Myocyte (in vitro differentiated cells): ENCODE measurements at places on chromosomes 7 and 10.

- peak; percentile 28 for DNase-seq
Measured at GRCh38 chr10:62708569-62708968, 96.0 kb upstream of the ADO start.

GRCh38 chr10:45468079-45468478 is 94.1 kb downstream of the ALOX5 start:
- no peak for DNase-seq

DNA sequence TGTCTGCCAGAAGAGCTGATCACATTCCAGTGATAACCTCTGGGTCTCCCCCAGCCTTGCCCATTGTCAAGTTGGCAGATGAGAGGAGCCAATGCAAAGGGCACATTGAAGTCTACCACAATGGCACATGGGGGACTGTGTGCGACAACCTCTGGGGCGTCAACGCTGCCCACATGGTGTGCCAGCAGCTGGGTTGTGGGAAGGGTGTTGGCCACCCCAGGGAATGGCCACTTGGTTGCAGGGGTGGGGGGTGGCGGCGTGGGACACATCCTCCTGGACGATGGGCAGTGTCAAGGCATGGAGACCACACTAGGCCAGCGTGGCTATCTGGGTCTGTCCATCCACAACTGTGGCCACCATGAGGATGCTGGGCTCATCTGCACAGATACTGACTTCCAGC is 43.4 kb downstream of the CUZD1 start:
- DNase-seq = no peak

DNA sequence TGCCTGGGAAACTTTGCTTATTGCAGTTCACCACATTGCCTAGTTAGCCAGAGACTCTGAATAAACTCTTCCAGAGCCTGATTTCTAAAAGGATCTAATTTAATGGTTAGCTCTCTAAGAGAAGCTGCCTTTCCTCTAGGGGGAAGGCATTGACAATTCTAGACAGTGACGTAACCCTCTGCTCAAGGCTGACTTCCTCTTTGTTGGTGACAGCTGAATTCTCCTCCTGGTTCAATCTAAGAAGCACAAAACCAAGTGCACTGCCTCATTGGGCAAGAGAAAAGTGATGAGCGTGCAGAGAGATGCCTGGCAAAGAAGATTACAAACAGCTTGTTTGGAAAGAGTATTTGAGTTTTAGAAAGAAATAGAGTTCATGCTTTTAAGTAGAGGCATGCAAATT is 102.7 kb downstream of the MACC1 start:
- peak; percentile 68 for DNase-seq

GRCh38 chr10:21084700-21085099 is 187.6 kb upstream of the NEBL start:
- no peak for DNase-seq

- no peak for DNase-seq
Measured at GRCh38 chr10:61318429-61318828, 134.8 kb downstream of the TMEM26 start.

GRCh38 chr7:150994141-150994837 is 3.5 kb downstream of the NOS3 start:
- no peak for DNase-seq

- no peak for DNase-seq
Measured at GRCh38 chr10:125095776-125096175, 64.6 kb downstream of the CTBP2 start.

DNA sequence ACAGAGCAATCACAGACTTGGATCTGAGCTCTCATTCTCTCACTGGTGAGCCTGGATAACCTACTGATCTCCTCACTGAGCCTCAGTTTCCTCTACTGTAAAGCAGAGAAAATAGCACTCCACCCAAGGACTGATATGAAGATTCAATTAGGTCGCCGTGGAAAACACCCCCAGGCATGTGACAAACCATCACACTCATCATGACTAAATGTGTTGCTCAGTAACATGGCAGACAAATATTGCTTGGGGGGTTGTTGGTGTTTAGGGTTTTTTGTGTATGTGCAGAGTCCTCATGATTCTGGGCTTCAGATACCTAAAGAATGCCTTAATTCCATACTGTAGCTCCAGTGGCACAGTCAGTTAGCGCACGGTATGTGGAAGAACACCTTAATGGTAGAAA is 122.1 kb upstream of the TCF7L2 start:
- no peak for DNase-seq

DNA sequence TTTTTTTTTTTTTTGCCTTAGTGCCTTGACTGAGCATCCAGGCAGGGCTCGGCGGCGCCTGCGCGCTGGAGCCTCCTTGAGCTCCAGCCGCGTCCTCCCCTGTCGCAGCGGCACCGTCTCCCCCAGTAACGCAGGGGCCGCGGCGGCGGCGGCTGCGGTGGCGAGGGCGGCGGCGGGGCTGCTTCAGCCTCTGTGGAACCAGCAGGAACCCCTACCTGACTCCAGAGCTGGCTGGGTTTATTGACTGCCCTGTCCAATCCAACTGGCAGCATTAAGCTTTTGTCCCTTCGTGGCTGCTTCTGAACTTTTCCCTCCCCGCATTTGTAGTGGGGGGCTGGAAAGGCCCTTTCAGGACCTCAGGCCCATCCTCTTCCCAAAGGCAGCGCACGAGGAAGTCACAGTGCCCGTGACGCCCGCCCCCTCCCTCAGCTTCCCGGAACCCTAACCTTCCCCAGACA is at the start of gene GPR85:
Gene GPR85 (minus strand): TSS at position 397 of the 458 bp plus-strand sequence. CDS start 2,106 bp downstream, outside the sequence.
- peak; percentile 88 for DNase-seq

- no peak for DNase-seq
Measured at GRCh38 chr7:92888-93672, 99.3 kb upstream of the FAM20C start.

DNA sequence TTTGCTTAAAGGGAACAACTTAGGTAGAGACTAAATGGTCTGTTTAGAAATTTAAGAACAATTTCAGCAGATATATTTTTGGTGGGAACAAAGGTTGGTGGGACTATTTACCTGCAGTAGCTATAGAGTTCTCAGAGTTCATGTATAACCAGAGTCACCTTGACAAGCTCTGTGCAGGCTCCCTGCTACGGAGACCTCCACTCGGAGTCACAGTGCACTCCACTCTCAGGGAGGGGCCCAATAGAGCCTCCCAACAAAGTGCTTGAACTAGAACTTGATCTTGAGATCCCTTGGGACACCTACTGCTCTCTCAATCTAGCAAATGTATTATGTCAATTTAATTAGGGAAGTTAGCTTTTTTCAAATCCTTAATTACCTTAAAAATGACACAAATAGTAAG is 2.3 kb downstream of the MYPN start:
- DNase-seq = no peak

DNA sequence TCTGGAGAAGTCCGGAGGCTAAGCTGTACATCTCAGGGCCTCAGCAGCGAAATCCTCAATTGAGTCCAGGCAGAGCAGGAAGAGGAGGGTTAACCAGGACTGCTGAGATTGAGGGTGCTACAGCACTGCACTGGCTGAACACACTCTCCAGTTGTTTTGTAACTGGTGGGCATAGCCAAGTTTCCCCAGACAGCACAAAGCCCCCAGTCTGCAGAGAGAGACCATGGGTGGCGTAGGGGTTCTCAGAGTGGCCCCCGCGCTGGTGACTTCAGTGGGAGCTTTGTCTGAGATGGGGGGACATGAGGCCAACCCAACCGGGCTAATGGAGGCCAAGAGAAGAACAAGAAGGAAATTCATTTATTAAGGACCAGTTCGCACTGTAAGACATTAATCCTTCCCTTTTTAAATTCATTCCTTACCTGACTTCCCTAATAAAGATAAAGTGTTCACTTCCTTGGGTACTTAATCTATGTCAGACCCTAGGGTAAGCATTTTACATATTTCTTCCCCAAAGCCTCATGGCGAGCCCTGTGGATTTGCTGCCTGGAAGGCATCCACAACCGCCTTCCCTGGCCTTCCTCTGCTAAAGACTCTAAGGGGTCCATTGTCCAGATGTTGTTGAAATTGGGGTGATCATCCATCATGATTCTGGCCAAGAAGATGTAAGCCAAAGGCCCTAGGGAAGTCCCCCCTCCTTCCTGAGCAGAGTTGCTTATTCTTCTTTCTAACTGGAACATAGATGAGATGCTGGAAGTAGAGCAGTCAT is 121.4 kb upstream of the CHST15 start:
- DNase-seq = no peak

GRCh38 chr7:42596737-42597136 is 315.1 kb downstream of the C7orf25 start:
- DNase-seq = no peak

DNA sequence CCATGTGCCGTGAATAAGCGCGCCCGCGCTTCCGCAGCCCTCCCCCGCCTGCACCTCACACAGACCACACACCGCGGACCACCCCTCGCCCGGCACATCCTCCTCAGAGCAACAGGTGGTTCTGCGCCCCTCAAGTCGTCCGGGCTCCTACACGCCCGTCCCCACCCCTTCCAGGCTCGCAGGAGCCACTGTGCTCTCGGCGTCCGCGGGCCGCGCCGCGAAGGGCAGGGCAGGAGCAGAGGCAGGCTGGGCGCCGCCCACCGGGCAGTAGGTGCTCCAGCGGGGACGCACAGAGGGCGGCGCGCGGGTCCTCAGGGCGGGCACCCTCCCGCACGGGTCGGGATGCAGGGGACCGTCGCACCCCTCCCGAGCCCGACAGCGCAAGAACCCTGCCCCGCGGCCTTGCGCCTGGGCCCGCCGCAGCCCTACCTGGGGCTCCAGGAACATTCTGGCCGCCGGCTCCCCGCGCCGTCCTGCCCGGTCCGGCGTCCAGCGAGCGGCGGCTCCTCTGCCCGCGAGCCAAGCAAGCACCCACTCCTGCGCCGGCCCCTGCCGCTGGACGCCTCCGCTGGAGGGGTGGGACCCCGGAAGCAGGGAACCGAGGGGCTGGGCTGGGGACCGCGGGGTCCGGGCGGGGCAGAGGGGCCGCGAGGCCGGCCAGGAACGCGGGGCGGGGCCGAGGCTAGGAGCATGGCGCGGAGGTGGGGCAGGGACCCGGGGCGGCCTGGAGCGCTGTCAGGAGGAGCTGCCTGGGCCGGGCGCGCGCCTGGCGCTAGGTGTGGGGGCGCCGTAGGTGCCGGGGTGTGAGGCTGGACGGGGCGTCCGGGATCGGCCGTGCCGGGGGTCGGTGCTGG is 37.4 kb downstream of the RASGEF1A start:
- no peak for DNase-seq

DNA sequence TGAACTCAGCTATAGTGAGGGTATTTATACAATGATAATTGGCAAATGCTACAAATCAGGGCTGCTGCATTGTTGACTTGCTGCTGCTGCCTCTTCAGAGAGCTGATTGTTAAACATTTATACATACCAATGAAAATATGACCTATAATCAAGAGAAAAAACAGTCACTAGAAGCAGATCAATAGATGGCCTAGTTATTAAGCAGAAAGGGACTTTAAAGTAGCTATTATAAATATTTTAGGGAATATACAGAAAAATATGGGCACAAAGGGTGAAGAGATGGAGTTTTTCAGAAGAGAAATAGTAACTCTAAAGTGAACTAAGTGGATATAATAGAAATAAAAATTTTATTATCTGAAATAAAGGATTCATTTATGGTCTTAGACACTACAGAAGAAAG is 14.4 kb upstream of the UNC5B start:
- DNase-seq = no peak

GRCh38 chr7:106552645-106553445 is 108.1 kb downstream of the CCDC71L start:
- DNase-seq = no peak
